ENCODE measurements at places on chromosomes 7 and 10.

GRCh38 chr7:36182854-36183604, 30.0 kb downstream of the EEPD1 start:
- no peak for DNase-seq

DNA sequence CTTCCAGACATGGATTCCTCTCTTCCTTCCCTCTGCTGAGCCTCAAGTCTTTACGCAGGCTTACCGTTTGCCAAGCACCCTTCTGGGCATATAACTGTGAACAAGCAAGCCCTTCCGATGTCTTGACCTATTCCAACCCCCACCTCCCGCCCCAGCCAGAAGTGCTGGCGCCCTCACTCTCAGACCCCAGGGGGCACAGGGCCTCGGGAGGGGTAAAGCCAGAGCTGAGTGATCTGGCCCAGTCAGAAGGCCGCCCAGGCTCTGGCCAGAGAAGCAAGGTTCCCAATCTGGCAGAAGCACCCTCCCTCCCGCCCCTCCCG, 1.2 kb downstream of the PRRT4 start:
- no peak for DNase-seq

DNA sequence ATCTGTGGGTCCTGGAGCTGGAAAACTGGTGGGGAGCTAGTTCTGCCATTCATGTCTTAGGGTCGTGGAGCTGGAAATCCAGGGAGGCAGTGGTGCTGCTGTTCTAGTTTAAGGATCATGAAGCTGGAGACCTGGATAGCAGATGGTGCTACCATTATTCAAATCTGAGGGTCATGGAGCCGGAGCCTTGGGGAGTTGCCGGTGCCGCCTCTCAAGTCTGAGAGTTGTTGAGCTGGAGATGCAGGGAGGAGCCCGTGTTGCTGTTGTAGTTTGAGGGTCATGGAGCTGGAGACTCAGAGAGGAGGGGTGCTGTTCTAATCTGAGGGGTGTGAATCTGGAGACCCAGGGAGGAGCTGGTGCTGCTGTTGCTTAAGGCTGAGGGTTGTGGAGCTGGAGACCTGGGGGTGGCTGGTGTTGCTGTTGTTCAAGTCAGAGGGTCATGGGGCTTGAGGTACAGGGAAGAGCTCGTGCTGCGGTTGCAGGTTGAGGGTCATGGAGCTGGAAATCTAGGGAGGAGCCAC, 86.0 kb upstream of the ZNF479 start:
- no peak for DNase-seq

- DNase-seq = no peak
Measured at GRCh38 chr10:126001576-126001975, 105.2 kb downstream of the FANK1 start.

GRCh38 chr10:74794531-74794930, 31.9 kb upstream of the KAT6B start:
- DNase-seq = no peak
